Stimulated activated CD8-positive, alpha-beta memory T cell treated with anti-CD3 and anti-CD28 coated beads, Interleukin-7, amount 100 ng/mL, for 1 hour (primary cell): ENCODE measurements at places on chromosomes 3 and 15.

DNA sequence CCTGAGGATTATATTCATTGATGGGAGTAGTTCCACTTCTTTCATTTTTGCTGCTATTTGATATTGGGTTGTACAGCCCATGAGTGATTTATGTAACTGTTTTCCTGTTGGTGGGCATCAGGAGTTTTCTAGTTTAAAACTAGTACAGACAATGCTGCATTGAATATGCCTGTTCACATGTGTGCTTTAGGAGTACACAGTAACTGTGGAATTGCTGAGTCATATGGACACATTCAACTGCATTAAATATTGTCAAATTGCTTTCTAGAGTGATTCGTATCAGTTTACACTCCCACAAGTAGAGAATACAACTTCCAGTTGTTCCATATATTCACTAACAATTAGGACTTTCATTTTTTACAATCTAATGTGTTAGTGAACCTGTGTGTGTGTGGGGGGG lies 59.8 kb upstream of the THSD4 start:
- no peak for DNase-seq

GRCh38 chr3:16836505-16837237 lies 48.1 kb upstream of the PLCL2 start:
- DNase-seq, result no peak

DNA sequence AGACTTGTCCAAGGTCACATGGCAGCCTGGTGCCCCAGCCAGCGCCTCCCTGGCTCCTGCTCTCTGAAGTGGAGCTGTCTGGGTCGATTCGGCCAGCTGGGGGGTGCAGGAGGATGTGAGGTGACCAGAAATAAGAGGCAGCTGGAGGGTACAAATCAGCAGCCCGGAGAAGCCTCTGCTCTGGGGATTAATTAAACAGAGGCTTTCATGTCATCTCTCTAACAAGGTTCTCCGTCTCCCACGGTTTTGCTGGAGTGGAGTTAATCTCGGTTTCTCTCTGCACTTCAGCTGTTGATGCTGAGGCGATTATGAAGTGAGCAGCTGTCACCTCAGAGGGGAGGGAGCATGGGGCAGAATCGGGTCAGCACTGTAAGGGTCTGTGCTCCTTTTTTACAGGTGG lies 236.8 kb downstream of the TLE3 start:
- DNase-seq, result no peak

DNA sequence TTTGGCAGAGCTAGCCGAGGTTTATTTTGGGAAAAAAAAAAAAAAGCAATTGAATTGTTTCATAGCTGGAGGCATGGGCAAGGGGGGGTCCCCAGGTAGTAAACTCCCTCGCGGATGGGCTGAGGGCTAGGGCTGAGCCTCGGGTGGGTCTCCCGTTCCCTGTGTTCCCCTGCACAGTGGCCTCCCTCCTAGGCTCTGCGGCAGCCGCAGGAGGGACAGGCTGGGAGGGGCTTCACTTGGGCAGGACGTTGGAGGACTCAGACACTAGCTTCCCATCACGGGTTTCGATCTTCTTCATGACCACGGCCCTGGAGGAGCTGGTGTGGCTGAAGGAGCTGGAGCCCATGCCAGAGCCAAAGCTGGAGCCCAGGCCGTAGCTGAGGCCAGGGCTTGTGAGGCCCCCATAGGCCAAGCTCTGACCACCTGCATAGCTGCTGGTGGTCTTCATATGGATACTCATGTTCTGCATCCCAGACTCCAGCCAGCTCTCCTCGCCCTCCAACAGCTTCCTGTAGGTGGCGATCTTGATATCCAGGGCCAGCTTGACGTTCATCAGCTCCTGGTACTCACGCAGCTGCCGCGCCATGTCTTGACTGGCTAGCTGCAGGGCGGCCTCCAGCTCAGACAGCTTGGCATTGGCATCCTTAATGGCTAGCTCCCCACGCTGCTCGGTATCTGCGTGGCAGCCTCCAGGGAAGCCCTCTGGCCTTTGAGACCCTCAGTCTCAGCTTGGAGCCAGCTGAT lies 64.0 kb upstream of the CDAN1 start:
- DNase-seq, result no peak

DNA sequence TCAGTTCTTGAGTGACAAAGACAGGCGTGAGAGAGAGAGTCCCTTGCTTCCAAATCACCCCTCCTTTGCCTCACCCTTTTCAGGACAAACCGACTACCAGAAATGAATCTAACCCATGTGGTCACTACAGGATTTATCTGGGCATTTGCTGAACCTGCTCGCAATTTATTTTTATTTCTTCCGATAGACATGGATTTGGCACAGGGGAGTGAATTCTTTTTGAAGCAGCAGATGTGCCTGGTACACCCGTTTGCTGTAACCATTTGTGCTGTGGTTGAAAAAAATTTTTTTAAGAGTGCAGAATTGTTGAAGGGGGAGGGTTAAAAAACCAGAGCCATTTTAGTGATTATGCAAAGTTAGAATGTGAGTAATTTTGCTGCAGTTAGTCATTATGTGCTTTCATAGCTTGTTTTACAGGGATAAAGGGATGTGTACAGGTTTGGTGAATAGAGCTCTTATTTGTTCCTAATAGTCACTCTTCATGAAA lies 442.0 kb downstream of the LPP start:
- no peak for DNase-seq

DNA sequence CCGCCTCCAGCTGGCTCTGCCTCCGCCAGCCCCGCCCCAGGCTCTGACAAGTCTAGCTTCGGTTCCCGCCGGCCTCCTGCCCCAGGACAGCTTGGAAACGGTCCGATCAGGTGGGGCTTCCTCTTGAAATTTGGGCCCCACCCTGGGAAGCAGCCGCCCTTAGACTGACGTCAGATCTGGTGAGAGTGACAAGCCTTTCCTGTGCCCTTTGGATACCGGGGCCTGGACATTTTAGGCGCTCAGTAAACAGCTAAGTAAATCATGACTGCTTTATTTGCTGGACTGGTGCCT lies 378 bp upstream of the HYAL3 start:
- DNase-seq, result no peak

DNA sequence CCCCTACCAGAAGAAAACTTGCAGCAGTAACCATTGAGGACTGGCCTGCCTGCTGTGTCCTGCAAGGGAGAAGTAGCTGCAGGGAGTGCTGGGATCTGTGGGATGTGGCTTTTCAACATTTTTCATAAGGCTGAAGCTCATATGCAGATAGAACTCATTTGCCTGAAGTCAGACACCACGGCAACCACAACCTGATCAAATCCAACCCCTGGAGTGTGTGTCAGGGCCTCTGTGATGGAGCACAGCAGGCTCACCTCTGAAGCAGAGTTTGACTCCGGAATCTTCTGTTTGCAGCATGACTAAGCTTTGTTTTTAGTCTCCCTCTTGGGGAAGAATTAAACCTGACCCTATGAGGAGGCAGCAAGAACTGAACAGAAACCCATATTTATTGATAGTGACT lies 508.7 kb downstream of the AGBL1 start:
- DNase-seq, result no peak

DNA sequence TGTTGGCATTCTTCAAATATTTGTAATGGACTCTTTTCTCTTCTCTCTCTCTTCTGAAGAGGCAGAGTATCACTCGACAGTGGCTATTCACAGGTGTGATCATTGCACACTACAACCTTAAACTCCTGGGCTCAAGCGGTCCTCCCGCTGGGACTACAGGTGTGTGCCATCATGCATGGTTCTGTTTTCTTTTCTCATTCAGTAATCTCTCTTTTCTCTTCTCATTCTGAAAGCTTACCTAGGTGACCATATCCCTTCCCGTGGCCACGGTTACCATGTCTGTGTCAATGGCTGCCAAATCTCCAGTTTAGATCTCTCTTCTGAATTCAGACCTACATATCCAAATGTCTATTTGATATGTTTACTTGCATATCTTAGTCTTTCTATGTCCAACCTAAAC lies 96.3 kb downstream of the SOX2 start:
- DNase-seq, result no peak

DNA sequence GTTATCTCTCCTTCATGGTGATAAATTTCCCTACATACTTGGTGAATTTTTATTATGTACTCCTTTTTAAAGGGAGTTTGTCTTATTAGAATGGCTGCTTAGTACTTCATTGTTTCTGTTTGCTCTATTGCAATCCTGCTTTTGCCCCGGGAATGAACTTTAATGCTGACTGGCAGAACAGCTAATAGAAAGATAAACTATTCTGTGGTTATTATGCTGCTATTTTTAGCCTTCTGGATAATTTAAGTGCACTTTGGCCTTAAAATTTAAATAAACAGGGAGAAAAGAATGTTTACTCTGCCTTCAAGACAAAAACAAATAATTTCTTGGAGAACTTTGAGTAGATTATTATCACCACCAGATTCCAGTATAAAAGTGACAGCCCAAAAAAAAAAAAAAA lies 413.8 kb upstream of the CCDC54 start:
- no peak for DNase-seq

DNA sequence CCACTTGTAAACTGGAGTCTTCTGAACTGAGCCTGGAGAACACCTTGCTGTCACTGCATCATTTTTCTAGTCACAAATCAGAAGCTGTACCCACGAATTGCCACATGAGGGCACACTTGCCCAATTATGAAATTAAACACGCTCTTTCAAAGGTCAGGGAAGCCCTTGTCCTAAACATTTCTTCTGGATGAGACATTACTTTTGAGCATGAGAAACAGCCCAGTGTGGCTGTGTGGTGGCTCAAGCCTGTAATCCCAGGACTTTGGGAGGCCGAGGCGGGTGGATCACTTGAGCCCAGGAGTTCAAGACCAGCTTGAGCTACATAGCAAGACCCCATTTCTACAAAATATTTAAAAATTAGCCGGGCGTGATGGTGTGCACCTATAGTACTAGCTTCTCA lies 27.5 kb upstream of the CFAP161 start:
- DNase-seq, result peak; percentile 4

DNA sequence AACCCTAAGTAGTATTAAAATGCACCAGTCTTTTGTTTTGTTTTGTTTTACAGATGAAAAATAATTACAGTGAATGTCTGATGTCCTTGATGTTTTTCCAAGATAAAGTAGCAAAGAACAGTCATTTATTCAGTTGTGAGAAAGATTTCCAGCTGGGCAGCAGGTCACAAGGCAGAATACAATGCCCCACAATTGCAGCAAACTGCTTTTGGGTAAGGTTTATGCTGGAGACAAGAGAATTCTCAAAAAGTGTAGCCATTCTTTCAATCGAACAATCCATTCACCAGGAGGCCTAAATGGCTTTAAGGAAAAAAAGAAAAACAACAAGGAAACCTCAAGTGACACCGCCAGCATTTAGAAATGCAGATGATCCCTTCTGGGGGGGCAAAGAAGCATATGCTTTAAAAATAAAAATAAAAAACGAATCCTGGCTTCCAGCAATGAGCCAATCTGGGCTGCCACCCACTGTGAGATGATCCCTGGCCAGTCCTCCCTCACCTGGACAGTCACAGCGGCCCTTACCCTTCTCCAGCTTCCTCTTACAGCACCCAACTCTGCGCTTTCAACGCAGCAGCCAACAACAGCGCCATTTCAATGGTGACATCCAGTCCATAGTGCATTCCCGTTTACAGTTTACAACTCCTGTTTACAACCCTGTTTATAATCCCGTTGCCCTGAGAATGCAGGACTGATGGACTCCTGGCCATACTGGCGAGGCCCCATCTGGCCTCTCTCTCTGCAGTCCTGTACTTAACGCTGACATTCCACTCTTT lies 25.7 kb upstream of the WNT5A start:
- no peak for DNase-seq

GRCh38 chr3:188594139-188594538 lies 440.2 kb downstream of the LPP start:
- DNase-seq, result no peak

GRCh38 chr3:38644662-38645053 lies 4.8 kb downstream of the SCN5A start:
- no peak for DNase-seq

DNA sequence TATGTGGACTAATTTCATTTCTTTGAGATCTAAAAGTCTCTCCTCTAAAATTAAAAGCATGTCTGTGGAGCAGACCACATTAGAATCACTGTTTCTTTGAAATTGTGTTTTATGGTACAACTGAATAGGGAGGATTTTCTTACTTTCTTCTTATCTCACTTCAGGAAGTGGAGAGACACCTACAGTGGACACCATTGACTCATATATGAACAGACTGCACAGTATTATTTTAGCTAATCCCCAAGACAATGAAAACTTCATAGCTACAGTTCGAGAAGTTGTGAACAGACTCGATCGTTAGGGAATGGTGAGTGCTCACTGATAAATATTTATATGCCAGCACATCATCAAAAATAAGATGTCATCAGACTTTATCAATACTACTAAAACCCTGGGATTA lies 58.3 kb downstream of the HMG20A start:
- DNase-seq, result no peak

- DNase-seq, result no peak
These were observed 11.2 kb downstream of the B3GNT5 start for GRCh38 chr3:183264268-183264667.

GRCh38 chr3:25854214-25854613 lies 64.3 kb downstream of the OXSM start:
- DNase-seq, result no peak

- DNase-seq, result no peak
These were observed 822 bp downstream of the ST8SIA2 start for GRCh38 chr15:92394309-92395097.

GRCh38 chr3:43017593-43018195 lies 38.6 kb downstream of the GASK1A start:
- no peak for DNase-seq

- no peak for DNase-seq
These were observed 2.4 kb downstream of the VGLL4 start for GRCh38 chr3:11641316-11641682.

DNA sequence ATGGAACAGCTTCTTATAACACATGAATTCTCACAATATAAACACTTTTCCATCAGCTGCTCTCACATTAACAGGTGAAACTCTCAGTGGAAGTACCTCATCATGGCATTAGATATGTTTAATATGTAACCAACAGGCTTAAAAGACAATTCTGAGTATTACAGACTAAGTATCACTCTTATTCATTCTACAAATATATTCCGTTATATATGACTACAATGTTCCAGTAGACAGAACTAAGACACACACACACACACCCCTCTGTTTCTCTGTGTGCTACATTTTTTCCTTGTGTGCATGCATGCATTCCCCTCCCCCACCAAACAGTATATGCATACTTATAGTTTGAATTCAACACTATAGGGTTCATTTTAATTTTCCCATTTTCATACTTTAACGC lies 32.4 kb downstream of the MRPL3 start:
- no peak for DNase-seq

- DNase-seq, result no peak
These were observed 184.4 kb downstream of the PEX5L start for GRCh38 chr3:179852142-179852905.

- DNase-seq, result no peak
These were observed 894.7 kb downstream of the OTOL1 start for GRCh38 chr3:162391301-162391700.

GRCh38 chr3:135393159-135393558 lies 572.4 kb upstream of the PPP2R3A start:
- DNase-seq, result no peak
